ENCODE measurements at places on chromosomes 6 and 20.

DNA sequence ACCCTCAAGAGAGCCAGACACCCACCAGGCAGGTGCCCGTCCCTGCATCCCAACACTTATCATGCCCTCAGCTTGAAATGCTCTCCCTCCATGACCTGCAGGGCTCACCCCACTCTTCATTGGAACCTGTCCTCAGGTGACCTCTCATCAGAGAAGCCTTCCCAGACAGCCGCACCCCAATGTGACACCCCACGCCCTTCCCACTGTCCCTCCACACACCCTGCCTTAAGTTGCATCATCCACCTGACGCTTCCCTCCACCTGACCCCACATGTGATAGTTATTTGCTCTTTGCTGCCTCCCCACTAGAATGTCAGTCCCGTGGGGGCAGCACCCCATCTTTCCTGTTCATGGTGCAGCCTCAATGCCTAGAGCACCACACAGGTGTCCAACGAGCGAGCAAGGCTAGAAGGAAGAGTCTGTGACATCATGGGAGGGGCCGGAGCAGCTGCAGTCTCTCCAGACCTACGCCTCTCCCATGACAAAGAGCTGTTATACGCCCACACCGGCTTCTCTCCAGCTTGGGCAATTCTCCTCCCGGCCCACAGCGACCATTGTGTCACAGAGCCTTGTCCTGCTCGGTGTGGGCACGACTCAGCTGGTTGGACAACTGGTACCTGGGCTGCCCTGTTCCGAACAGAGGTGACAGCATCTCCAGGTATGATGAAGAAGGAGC, 58.2 kb downstream of the NFATC2 start:
- no peak for DNase-seq

- no peak for DNase-seq
Measured at GRCh38 chr6:142443532-142443931, 141.7 kb downstream of the ADGRG6 start.

- DNase-seq, result no peak
Measured at GRCh38 chr6:113190170-113190569, 667.0 kb upstream of the MARCKS start.

DNA sequence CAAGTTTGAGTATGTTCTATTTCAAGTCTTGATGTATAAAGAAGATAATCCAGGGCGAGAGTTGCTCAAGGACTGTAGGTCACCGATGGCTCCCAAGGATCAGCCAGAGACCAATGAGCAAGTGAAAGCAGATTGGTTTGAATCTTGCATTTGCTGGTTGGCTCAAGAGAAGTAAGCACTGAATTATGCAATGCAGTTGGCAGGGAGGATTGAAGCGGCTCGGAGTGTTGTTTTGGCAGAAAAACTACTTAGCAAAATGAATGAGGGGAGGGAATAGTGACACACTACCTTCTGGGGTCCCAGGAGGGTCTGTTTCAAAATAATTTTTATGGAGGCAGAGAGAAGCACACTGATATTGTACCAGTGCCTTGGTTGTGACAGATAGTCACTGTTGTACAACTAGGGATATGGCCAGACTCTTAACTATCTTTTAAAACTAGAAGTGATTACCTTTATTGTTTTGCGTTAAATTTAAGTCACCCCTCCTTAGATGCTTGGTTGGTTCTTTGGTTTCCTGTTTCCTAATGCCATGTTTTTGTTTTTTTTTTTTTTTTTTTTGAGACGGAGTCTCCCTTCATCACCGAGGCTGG, 15.7 kb downstream of the SASH1 start:
- DNase-seq, result no peak

GRCh38 chr6:90818163-90818562, 231.3 kb upstream of the MAP3K7 start:
- DNase-seq, result no peak

DNA sequence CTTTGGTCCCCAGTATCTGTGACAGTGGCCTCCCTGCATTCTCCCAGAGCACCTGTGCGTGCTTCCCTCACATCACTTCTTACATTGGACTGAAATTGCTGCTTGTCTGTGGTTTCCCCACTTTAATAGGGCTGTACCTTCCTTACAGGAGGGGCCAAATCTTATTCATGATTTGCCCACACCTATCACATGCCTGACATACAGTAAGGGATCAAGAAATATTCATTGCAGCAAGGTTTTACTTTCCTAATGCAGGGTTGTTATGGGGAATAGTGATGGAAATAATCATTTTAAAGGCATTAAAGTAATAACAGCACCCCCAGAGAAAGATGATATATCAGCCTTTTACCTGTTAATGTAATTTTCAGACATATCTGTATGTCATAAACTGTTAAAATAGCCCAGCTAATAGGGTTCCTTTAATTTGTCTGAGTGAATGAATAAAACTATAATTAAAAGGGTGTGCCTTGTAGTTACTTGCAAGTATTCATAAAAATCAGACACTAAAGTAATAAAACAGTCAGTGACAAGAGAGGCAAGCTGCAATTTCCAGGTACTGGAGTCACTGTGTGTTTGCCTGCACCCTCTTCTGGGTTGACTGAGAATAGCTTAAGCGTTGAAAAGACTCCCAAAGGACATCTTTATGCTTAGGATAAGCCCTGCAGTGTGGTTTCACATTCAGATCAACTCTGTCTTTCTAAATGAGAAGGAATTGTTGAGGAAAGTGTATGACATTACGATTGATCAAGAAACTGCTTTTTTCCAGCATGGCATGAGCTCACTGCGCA, 182.7 kb downstream of the PHACTR1 start:
- no peak for DNase-seq

DNA sequence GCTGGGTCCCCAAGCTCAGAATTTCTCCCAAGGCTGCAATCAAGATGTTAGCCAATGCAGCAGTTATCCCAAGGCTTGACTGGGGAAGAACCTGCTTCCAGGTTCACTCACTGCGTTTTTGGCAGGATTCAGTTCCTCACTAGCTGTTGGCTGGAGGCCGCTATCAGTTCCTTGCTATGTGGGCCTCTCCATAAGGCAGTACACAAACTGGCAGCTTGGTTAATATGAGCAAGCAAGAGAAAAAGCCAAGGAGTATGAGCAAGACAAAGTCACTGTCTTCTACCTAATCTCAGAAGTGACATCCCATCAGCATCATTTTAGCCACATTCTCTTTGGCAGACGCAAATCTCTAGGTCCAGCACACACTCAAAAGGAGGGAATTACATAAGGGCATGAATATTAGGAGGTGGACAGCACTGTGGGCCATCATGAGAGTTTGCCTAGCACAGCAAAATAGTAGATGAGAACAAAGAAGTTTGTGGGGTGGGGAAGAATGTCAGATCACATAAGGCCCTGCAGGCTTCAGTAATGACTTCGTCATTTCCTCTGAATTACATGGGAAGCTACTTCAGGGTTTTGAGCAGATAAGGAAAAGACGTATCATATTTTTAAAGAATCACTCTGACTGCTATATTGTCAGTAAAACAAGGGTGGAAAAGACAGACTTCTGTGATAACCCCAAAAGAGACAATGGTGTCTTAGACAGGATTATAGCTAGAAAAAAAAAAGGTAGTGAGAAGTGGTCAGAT, 25.5 kb downstream of the LMBRD1 start:
- DNase-seq, result no peak

DNA sequence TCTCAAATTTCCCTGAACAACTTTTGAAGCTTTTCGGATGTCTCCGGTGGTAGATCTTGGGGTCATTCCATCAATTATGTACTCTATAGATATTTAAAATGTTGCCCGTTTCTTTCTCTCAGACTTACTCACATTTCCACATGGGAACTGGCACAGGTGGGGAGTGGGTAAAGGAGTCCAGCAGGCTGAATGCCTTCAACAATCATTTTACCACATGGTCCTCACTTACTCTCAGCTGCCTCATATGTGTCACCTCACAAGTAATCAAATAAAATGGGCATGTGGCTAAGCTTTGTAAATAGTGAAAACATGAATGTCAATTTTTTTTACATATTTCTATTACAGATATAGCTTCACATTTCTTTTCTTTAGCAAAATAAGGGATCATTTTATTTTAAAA, 677 bp downstream of the HLA-DQA1 start:
- no peak for DNase-seq

- no peak for DNase-seq
Measured at GRCh38 chr6:3061501-3061941, 6.8 kb upstream of the RIPK1 start.

DNA sequence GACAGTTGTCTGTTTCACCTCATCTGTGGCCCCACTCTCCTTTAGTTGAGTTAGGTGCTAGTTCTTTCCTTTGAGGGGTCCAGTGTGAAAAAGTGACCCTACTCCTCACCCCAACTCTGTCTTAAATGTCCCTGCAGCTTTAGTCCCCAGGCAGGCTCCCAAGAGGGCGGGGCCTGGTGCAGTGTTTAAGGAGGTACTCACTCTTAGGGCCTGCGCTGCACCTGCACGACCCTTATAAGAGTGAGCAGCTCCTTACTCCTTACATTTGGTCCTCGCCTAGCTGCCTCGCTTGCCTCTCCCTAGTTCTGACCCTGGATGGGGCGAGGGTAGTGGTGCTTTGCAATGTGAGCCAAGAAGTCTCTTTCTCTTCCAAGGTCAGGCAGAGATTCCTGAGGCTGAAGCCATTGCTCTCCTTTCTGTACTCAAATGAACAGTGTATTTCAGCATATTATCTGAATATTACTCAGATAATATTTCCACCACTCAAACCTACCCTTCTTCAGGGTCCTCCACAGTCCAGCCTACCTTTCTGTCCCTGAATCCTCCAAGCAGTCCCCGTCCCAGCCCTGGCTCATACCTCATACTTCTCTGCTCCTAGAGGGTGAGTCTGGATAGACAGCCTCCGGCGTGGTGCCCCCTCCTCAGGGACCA, 11.9 kb upstream of the VEGFA start:
- DNase-seq, result no peak

DNA sequence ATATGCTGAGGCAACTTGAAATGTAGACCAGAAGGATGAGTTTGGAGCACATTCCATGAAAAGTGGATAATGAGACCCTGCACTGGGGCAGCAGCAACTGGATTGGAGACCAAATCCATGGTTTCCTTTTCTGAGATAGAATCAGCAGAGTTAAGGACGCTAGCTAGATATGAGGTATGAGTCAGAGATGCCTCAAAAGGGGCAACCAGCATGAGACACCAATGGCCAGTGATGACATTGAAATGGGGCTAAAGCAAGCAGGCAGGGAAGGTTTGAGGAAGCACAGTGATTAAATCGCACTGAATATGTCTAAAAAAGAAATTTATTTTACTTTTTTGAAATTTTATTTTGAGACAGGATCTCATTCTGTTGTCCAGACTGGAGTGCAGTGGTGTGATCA, 802.4 kb downstream of the TFAP2A start:
- no peak for DNase-seq

- DNase-seq, result no peak
Measured at GRCh38 chr6:31791324-31792089, 4.0 kb downstream of the VARS1 start.
